Urothelium cell line (cell line): ENCODE measurements at places on chromosomes 2 and 18.
A peak's percentile ranks its signal among the peaks of the same experiment; 100 is the strongest.

GRCh38 chr2:38120264-38120592, 44.3 kb upstream of the CYP1B1 start:
- no peak for DNase-seq

DNA sequence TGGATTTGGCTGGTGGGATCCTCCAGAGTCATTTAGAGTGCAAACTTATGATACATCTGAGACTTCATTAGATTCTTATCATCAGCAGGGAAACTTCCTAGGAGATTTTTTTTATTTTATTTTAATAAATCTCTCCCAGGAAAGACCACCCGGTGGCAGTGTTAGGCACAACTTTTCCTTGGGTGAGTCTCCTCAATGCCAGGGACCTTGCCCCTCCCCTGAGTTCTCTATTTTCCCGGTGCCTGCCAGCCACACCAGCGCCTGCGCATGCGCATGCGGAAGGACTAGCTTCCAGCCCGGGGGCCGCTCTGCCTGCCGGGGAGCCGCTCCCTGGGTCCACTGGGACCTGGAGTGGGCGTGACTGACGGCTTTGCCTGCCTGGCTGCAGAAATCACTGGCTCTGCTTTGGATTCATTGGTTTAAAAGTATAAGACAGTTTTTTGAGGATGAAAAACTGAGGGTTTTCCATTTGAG, 86.6 kb downstream of the TMEM182 start:
- DNase-seq, result peak; percentile 99

DNA sequence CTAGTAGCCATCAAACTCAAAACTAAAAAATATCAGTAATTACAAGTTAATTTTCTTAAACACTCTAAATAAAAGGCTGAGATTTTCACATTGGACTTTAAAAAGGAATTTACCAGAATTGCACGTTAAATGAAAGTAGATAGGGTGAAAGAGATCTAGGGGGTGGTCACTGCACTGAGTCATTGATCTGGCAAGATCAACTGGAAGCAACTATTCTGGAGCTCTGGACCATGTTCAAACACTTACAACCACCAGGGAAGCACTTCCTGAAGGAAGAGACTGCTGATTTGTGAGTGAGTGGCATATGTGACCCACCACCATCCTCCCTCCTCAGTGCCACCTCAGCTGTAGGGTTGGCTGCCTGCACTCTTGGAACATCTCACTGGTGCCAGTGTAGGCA, 111.8 kb downstream of the UGGT1 start:
- no peak for DNase-seq

- DNase-seq, result peak; percentile 46
Observed at GRCh38 chr2:231399853-231400680, 4.6 kb downstream of the B3GNT7 start.

DNA sequence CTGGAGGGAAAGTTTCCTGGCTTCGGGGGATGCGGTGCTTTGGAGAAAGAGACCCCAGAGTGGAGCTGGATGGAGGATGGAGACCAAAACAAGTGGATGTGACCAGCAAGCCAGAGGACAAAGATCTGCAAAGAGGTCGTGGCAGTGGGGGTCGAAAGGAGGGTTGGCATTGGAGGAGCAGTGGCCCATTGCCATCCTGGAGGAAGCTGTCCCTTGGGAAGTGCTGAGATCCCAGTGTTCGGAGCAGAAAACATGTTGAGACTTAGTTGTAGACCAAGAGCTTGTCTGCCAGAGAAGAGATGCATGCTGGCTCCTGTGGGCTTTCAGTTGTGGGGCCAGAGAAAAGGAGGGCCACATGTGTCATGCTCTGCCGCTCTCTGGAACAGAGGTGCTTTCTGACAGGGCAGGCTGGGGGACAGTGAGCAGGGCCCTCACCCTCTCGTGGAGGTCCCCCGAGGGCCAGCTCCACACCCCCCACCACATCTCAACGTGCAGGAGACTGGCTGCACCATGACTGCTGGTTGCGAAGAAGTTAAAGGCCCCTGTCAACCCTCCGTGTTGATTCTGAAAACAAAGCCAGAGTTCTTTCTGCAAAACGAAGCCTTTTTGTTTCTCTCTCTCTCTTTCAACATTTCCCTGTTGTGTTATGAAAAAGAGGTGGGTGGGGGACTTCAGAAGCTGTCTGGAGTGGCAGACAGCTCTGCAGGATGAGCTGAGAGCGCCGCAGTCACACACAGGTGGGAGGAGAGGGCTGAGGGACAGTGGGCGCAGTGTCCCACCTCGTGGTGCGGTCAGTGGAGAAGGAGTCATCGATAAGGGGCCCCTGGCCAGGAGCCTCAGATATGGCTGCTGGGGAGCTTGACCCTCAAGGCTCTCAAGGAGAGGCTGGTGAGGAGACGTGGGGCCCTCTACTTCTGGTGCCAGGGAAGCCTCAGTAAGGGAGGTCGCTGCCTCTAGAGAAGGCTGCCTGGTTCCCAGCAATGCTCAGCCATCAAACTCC, 77.6 kb upstream of the BCL2L11 start:
- DNase-seq, result no peak

DNA sequence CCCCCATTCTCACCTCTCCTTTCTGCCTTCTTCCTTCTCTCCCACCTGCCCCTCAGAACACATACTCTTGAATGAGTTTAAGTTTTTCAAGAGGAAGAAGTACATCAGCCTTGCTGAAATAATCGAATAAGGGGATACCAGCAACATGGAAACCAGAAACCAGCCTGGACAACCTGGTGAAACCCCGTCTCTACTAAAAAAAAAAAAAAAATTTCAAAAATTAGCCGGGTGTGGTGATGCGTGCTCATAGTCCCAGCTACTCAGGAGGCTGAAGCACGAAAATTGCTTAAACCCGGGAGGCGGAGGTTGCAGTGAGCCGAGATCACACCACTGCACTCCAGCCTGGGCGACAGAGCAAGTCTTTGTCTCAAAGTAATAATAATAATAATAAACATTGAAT, 75.0 kb upstream of the SLC1A4 start:
- DNase-seq, result no peak

DNA sequence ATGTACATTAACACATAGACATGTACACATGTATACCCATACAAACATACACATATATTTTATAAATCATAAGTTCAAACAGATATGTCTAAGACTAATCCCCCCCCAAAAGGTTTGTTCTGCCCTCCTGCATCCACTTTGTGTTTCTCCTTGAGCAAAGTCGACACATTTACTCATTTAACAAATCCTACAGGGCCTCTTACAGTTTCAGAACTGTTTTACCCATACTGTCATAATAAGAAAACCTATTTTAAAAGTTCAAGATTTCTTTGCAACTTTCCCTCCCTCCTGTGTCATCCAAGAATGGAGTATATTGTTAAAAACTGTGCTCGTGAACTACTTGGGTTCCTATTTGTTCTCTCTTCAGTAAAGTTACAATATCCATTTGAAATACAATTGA, 166.7 kb downstream of the L3MBTL4 start:
- DNase-seq, result no peak

GRCh38 chr2:54859997-54860701, 136.7 kb downstream of the EML6 start:
- peak; percentile 83 for DNase-seq

DNA sequence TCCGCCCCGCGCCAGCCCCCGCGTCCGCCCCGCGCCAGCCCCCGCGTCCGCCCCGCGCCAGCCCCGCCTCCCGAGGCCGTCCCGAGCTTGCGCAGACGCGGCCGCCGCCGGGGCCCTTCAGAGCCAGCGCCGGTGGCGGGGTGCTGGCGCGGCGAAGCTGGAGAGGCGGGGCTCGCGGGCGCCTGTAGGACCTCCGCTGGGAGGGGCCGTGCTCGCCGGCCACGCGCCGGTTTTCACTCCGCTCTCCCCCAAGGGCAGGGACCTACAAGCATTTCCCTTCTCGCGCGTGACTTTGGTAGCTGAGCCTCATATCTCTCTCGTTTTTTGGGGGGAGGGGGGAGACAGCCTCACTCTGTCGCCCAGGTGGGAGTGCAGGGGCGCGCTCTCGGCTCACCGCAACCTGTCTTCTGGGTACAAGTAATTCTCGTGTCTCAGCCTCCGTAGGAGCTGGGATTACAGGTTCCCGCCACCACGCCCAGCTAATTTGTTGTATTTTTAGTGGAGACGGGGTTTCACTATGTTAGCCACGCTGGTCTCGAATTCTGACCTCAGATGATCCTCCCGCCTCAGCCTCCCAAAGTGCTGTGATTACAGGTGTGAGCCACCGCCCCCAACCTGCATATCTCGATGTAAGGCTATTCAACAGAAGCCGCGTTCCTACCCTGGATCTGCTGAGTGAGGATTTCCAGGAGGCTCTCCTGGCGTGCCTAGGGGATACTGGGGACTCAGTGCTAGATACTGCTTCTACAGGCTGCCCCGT, at the start of gene ZNF514:
ZNF514 (minus strand) TSS at position 159 of the 760 bp plus-strand sequence. CDS start 6,595 bp downstream, outside the sequence.
- peak; percentile 85 for DNase-seq

GRCh38 chr2:127901339-127902056, 15.7 kb upstream of the AMMECR1L start:
- DNase-seq, result no peak

DNA sequence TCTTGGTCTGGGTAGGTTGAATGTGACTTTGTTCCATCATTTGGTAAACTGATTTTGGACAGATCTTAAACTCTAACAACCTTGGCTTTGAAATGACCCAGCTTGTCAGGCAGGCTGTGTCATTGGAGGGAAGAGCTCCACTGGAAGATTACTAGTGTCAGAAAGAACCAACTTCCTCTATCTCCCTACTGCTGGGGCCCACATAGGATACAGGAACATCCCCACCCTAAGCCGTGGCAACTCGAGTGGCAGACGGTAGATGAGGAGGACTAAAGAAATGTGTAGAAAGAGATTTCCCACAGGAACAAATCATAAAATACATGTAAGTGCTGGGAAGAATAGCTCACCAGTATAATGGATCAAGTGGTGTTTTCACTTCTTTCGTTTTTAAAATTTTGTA, 4.3 kb upstream of the G6PC2 start:
- DNase-seq, result no peak

DNA sequence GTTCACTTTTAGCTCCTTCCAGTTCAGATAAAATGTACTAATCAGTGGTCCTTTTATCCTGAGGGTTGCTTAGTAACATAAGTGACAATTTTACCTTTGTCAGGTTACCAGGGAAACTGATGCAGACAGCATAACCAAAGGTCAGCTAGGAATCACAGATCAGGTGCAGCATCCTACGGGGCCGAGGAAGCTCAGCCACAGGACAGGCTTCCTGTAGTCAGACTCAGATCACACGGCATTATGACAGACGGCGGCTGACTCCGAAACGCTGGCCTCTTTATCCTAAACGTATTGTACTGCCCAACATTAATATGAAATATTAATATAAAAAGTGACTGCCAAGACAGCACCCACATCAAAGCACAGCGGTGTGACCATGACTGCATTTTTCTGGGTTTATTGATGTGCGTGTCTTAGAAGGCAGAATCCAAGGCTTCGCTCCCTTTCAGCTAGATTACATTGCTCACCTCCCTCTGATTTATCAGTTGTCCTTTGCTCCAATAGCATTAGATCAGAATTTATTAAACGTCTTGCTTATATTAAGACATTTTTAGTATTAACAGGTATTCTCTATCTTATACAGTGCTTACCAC, 444.5 kb downstream of the CMPK2 start:
- no peak for DNase-seq

DNA sequence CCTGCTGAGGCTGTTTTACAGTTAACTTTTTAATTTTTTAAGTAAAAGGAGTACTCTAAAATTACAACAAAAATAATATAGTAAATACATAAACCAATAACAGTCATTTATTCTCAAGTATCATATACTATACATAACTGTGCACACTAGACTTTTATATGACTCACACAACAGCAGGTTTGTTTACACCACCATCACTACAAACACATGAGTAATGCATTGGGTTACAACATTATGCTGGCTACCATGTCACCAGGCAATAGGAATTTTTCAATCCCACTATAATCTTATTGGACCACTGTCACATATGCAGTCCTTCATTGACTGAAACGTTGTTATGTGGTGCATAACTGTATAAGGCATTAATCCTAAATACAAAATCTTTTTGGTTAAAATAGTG, 42.5 kb downstream of the RASGRP3 start:
- DNase-seq, result no peak

- DNase-seq, result no peak
Observed at GRCh38 chr2:96273763-96274162, 7.7 kb downstream of the CIAO1 start.

- DNase-seq, result no peak
Observed at GRCh38 chr2:239807568-239807967, 217.6 kb downstream of the NDUFA10 start.

DNA sequence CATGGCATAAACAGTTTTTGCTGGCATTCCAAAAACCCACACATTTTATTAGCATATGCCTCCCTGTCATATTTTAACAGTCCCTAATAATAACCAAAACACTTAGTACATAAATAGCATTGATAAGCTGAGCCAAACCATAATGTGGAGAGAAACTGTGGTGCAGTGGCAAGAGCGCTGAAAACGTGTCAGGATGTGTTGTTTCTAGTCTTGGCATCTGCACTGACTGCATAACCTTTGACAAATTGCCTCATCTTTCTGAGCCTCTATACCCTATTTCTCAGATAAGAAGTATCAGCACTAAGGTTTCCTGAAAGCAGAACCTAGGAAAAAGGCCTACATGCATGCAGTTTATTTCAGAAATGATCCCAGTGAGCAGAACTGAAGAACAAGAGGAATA, 41.4 kb downstream of the RAD51AP2 start:
- no peak for DNase-seq

- no peak for DNase-seq
Observed at GRCh38 chr2:27147935-27148334, 869 bp upstream of the TCF23 start.

DNA sequence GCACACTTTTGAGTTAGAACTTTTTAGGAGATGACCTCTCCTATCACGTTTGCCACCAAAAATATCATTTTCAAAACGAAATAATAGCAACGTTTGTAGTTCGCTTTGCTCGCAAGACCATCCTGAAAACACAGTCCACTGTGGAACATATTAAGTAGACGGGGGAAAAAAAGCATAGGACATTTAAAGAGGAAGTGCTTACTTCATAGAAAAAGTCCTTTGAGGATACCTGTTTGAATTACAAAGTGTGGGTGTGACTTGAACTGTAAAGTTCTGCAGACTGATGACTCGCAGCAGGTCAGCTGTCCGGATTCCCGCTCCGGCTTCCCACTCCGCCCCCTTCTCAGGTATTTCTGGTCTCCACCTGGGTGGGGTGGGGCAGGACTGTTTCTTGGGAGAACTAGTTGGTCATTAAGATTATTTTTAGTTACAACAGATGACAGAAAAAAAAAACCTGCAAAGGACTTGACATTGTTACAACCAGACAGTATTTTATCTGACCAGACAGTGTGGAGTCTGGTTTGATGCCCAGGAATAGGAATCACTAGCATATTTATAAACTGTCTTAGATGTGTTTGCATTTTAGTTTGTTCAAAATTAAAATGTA, 13.3 kb downstream of the CNOT11 start:
- DNase-seq, result no peak

GRCh38 chr2:222761888-222762287, 90.4 kb downstream of the MOGAT1 start:
- no peak for DNase-seq

- DNase-seq, result peak; percentile 81
Observed at GRCh38 chr2:44291281-44292248, 16.3 kb downstream of the SLC3A1 start.

GRCh38 chr2:173300458-173300857, 54.2 kb upstream of the CDCA7 start:
- no peak for DNase-seq
